NCI-H2227 treated with DMSO at 0.1 percent for 48 hours (cell line): ENCODE measurements at places on chromosomes 2 and 18.

- no peak for DNase-seq
Observed at GRCh38 chr2:120231564-120231973, 8.4 kb upstream of the TMEM185B start.

DNA sequence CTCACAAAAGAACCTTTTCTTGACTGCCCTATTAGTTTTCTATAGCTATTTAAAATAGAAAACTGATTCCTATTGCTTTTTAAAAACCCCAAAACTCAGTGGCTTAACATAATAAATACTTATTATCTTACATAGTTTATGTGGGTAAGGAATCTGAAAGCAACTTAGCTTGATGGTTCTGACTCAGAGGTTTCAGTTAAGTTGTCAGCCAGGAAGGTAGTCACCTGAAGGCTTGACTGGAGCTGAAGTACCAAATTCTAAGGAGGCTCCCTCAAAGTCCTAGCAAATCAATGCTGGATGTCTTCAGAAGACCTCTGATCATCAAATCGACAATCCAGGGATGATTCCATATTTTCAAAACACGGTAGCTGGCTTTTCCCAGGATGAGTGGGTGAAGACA is 546.6 kb upstream of the CDH2 start:
- DNase-seq = no peak

DNA sequence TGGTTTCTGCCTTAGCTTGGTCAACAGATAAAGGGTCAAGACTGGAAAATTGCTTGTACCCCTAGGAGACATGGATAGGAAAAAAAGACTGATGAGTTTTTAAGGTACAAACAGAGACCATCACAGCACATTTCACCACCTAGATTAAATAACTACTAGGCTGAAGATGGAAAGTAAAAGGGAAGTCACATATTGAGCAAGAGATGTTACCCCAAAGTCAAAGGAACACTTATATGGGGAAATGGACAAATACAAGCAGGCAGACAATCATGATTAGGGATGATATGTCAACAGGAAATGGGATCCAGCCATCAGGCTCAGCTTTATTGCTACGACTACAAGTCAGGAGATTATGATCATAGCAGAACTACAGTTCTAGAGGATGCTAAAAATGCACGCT is 1643.1 kb upstream of the CELF4 start:
- DNase-seq = no peak

- no peak for DNase-seq
Observed at GRCh38 chr2:8549942-8550341, 131.9 kb upstream of the ID2 start.

DNA sequence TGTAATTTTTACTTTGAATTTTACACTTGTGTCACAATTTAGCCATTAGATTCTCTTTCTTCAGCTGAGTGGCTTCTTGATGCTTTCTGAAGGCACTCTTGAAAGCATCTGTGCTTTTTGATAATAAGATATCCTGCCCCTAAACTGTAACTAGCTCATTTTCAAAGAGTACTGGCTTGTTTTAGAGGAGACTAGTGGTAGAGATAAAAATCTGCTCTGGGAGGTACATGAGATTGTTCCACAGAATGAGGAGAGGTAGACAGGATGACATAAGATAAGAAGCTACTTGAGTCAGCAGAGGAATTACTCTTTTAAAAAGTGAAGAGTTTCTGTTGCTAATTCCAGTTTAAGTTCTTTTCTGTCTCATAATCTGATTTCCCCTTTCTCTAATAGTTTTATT is 10.6 kb downstream of the PLEKHB2 start:
- no peak for DNase-seq

DNA sequence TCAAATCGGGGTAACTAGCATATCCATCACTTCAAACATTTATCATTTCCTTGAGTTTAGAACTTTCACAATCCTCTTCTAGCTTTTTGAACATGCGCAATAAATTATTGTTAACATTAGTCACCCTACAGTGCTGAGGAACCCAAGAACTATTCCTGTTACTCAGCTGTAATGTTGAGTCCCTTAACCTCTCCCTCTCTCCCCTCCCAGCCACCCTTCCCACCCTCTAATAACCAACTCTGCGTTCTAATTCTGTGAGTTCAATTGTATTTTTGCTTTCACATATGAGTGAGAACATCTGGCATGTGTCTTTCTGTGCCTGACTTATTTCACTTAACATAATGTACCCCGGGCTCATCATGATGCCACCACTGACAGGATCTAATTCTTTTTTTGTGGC is 78.6 kb upstream of the RANBP2 start:
- DNase-seq = no peak
